ENCODE measurements at places on chromosomes 13 and 19. TPM values are rescaled to one million over a fixed set of nuclear protein-coding genes. Genes with fewer than 3 reads are reported as not detected.

Gene HOOK2
- total RNA-seq = 5.8 TPM

Gene MKNK2
- 174 TPM for total RNA-seq

Gene ZNF284
- total RNA-seq = 1.6 TPM

Gene MAP3K10
- 6.0 TPM for total RNA-seq

Gene LILRA1
- total RNA-seq = not detected

Gene SMAD9
- total RNA-seq = 4.6 TPM

Gene ZGLP1
- total RNA-seq = 0.58 TPM

Gene SSC5D
- total RNA-seq = 2.3 TPM

Gene LHB
- total RNA-seq = not detected

Gene PEAK3
- not detected for total RNA-seq

Data from myometrial cell (primary cell).